IMR-90 (cell line): ENCODE measurements at places on chromosomes 2 and 18. TPM values are rescaled to one million over a fixed set of nuclear protein-coding genes. Genes with fewer than 3 reads are reported as not detected.

- peaks cover 7% of the 10 kb centered on the region for H3K4me1 ChIP-seq
- DNase-seq: peak; percentile 78
- no peaks in the 10 kb centered on the region for H3K36me3 ChIP-seq
- no peaks in the 10 kb centered on the region for H3K27me3 ChIP-seq
Observed at GRCh38 chr2:172931918-172932520, 143.6 kb upstream of the MAP3K20 start.

Gene NEUROD1
- not detected in 2 replicates for total RNA-seq

GRCh38 chr2:180394305-180394704 lies 387.2 kb upstream of the CWC22 start:
- H3K4me3 ChIP-seq: no peak overlapping the region
- no peak for DNase-seq

Gene CEBPZ
- 33.3 and 47.8 TPM in 2 replicates for total RNA-seq

Gene CFAP221
- not detected in 2 replicates for total RNA-seq

DNA sequence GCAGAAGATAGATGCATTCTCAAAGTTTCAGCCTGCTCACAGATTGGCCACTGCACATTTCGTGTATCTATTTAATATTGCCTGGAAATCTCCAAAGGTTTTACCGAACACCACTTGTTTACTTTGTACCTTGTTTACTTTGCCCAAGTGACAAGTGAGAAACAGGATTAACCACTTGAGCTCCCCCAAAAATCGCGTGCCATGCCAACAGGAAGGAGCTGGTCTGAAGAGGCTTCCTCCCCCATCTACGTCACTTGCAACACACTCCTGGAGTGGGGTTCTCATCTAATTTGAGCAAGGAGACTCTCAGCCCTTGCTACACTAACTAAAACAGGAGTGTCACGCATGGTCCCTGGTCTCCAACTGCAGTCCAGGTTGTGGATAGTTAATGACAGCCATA lies 212.5 kb upstream of the TMEM200C start:
- H3K27me3 ChIP-seq: peaks cover 3% of the 10 kb centered on the region
- H3K27ac ChIP-seq: no peak overlapping the region
- H3K4me3 ChIP-seq: no peak overlapping the region
- H3K4me1 ChIP-seq: no peaks in the 10 kb centered on the region
- no peak for DNase-seq

GRCh38 chr2:151841047-151841424 lies 12.8 kb upstream of the ARL5A start:
- no peak for DNase-seq
- no peak overlapping the region for H3K4me3 ChIP-seq
- no peaks in the 10 kb centered on the region for H3K36me3 ChIP-seq
- no peaks in the 10 kb centered on the region for H3K27me3 ChIP-seq
- H3K27ac ChIP-seq: no peak overlapping the region
